ENCODE measurements at places on chromosomes 3 and 15. TPM values are rescaled to one million over a fixed set of nuclear protein-coding genes. Genes with fewer than 3 reads are reported as not detected.

CD80 gene
- total RNA-seq: 0.22 TPM

CCDC9B gene
- 5.3 TPM for total RNA-seq

GRCh38 chr15:76169911-76170800, 110.4 kb downstream of the TMEM266 start:
- no peak for DNase-seq
- no peaks in the 10 kb centered on the region for H3K36me3 ChIP-seq
- H3K27me3 ChIP-seq: peaks cover 2% of the 10 kb centered on the region
- peaks cover 21% of the 10 kb centered on the region for H3K4me1 ChIP-seq

DNA sequence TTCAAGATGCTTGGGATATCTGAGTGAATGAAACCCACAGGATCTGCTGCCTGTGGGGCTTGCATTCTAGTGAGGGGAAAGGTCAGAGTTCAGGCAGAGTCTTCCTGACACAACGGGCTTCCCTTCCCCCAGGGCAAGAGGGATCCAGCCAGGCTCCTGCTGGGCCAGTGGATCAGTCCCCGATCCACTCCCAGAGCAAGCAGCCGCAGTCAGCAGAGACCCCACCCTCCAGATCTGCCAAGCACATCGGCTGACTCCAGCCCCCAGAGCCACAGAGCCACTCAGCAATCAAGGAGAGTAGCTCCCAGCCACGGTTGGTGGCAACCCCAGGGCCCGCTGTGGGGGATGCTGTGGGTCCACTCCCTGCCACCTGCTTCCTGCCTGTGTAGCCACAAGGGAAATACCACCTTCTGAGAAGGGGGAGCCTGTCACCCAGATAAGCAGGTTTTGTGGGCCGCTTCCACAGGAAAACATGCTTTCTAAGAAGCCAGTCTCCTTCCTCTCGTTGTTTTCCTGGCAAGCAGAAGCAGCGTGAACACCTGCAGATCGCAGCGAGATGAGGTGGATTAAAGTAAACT, 44.9 kb downstream of the CPN2 start:
- H3K27ac ChIP-seq: no peak overlapping the region
- no peak overlapping the region for H3K4me3 ChIP-seq
- peaks cover 39% of the 10 kb centered on the region for H3K27me3 ChIP-seq
- DNase-seq: no peak
- peaks cover 23% of the 10 kb centered on the region for H3K4me1 ChIP-seq
- no peaks in the 10 kb centered on the region for H3K36me3 ChIP-seq

- no peaks in the 10 kb centered on the region for H3K36me3 ChIP-seq
- DNase-seq: no peak
- H3K27me3 ChIP-seq: no peaks in the 10 kb centered on the region
- no peak overlapping the region for H3K4me3 ChIP-seq
Observed at GRCh38 chr3:34284959-34285826, 486.8 kb downstream of the PDCD6IP start.

- DNase-seq: peak; percentile 83
- H3K36me3 ChIP-seq: no peaks in the 10 kb centered on the region
- H3K27me3 ChIP-seq: no peaks in the 10 kb centered on the region
- H3K4me3 ChIP-seq: no peak overlapping the region
- no peak overlapping the region for H3K27ac ChIP-seq
- H3K4me1 ChIP-seq: peaks cover 5% of the 10 kb centered on the region
Observed at GRCh38 chr3:161560008-161560637, 63.5 kb downstream of the OTOL1 start.

- H3K27me3 ChIP-seq: peaks cover 2% of the 10 kb centered on the region
- H3K36me3 ChIP-seq: no peaks in the 10 kb centered on the region
- H3K27ac ChIP-seq: no peak overlapping the region
- no peaks in the 10 kb centered on the region for H3K4me1 ChIP-seq
- H3K4me3 ChIP-seq: no peak overlapping the region
Observed at GRCh38 chr3:11230832-11231231, 41.4 kb upstream of the ATG7 start.

DNA sequence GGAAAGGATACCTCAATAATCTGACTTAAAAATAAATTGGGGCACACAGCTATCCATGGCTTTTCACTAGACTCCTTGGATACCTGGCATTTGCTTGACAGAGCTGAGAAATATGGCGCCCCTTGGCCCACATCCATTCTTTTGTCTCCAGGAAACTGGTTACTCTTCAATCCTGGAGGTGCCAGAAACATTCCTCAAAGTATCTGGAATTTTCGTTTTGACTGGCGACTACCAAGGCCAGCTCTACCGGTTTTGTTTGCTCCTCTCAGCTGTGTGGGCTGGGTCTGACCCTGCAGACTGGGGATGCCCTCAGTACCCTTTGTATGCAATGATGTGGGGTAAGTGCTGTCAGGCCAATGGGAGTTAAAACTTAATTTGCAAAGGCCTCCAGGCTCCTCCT, 27.0 kb downstream of the KATNBL1 start:
- H3K4me3 ChIP-seq: no peak overlapping the region
- DNase-seq: peak; percentile 15
- peaks cover 8% of the 10 kb centered on the region for H3K36me3 ChIP-seq

- H3K4me3 ChIP-seq: no peak overlapping the region
- H3K27me3 ChIP-seq: no peaks in the 10 kb centered on the region
- no peak overlapping the region for H3K27ac ChIP-seq
- H3K36me3 ChIP-seq: no peaks in the 10 kb centered on the region
- DNase-seq: no peak
Observed at GRCh38 chr3:3577823-3578222, 221.4 kb upstream of the LRRN1 start.

DNA sequence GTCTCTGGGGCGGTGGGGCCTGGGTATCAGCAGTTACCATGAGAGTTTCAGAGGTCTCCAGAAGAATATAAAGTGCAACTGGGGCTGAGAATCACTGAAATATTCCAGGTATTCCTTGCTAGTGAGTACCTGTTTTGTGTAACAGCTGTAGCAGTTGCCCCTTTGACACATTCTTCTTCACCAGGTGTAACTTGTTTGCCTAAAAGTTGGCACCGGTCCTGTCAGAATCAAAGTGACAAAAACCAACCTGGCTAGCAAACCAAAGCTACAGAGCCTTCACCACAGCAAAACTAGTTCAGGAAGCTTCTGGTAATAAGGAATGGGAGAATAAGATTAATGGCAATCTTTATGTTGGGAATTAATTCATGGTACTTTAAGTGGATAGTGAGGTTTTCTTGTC, 296.0 kb downstream of the NAALADL2 start:
- DNase-seq: no peak
- no peaks in the 10 kb centered on the region for H3K27me3 ChIP-seq
- H3K4me1 ChIP-seq: no peaks in the 10 kb centered on the region
- no peak overlapping the region for H3K4me3 ChIP-seq
- H3K27ac ChIP-seq: no peak overlapping the region

- peaks cover 26% of the 10 kb centered on the region for H3K4me1 ChIP-seq
- H3K27me3 ChIP-seq: no peaks in the 10 kb centered on the region
- H3K4me3 ChIP-seq: no peak overlapping the region
- peaks cover 26% of the 10 kb centered on the region for H3K36me3 ChIP-seq
- peak overlapping the region; percentile 15 for H3K27ac ChIP-seq
Observed at GRCh38 chr15:78044407-78045155, 32.9 kb downstream of the TBC1D2B start.

DNA sequence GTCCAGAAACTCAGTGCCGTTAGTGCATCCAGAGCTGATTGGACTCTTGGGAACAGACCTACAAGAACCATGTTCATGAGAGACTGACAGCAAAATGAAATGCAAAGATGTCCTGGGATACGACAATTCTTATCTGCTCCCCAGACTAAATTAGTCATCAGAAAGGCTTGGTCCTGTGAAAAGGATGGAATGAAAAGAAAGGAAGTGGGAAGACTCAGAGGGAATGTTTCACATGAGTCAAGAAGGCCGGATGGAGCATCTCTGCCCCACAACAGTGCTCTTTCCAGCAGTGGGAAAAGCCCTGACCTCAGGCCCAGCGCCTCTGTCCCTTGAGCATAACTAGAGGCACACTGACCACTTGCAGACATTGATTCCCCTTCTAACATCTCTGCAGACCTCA, 39.3 kb upstream of the UACA start:
- no peaks in the 10 kb centered on the region for H3K36me3 ChIP-seq
- DNase-seq: no peak
- H3K27me3 ChIP-seq: no peaks in the 10 kb centered on the region
- H3K4me3 ChIP-seq: no peak overlapping the region
- no peak overlapping the region for H3K27ac ChIP-seq
- peaks cover 14% of the 10 kb centered on the region for H3K4me1 ChIP-seq

DNA sequence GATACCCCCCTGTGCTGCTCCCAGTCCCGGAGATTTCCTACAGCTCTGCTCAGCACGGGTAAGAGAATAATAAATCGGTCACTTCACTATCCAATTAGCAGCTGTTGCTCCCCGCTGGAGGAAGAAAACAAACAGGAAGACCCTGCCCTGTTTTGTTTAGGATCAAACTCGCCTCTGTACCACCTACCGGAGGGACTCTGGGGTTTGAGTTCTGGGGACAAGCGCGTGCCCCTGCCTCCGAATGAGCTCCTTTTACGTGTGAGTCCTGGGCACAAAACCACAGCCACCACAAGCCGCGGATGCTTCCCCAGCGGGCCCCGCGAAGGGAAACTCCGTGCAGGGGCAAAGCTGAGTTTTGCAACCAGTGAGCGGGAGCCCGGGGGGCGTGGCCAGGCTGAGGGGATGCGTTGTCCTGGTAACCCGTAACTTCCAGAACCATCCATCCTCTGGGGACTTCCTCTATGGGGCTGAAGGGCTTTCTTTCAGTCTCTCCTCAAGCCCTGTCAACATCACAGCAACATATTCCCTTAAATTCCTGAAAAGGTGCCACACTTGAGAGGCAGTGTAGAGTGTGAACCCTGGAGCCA, 315.7 kb upstream of the PROK2 start:
- no peaks in the 10 kb centered on the region for H3K36me3 ChIP-seq
- H3K27ac ChIP-seq: peak overlapping the region; percentile 69
- peaks cover 25% of the 10 kb centered on the region for H3K4me1 ChIP-seq
- H3K27me3 ChIP-seq: peaks cover 18% of the 10 kb centered on the region

DNA sequence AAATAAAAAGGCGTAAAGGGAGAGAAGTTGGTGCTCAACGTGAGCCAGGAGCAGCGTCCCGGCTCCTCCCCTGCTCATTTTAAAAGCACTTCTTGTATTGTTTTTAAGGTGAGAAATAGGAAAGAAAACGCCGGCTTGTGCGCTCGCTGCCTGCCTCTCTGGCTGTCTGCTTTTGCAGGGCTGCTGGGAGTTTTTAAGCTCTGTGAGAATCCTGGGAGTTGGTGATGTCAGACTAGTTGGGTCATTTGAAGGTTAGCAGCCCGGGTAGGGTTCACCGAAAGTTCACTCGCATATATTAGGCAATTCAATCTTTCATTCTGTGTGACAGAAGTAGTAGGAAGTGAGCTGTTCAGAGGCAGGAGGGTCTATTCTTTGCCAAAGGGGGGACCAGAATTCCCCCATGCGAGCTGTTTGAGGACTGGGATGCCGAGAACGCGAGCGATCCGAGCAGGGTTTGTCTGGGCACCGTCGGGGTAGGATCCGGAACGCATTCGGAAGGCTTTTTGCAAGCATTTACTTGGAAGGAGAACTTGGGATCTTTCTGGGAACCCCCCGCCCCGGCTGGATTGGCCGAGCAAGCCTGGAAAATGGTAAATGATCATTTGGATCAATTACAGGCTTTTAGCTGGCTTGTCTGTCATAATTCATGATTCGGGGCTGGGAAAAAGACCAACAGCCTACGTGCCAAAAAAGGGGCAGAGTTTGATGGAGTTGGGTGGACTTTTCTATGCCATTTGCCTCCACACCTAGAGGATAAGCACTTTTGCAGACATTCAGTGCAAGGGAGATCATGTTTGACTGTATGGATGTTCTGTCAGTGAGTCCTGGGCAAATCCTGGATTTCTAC, at the start of gene RARB:
Gene RARB (plus strand): TSS at position 322 of the 847 bp plus-strand sequence. CDS start 469 bp downstream, at position 791.
- peaks cover 4% of the 10 kb centered on the region for H3K27me3 ChIP-seq
- peak; percentile 98 for DNase-seq
- peaks cover 12% of the 10 kb centered on the region for H3K4me1 ChIP-seq
- H3K4me3 ChIP-seq: peak within 1 kb of the TSS; percentile 69

DNA sequence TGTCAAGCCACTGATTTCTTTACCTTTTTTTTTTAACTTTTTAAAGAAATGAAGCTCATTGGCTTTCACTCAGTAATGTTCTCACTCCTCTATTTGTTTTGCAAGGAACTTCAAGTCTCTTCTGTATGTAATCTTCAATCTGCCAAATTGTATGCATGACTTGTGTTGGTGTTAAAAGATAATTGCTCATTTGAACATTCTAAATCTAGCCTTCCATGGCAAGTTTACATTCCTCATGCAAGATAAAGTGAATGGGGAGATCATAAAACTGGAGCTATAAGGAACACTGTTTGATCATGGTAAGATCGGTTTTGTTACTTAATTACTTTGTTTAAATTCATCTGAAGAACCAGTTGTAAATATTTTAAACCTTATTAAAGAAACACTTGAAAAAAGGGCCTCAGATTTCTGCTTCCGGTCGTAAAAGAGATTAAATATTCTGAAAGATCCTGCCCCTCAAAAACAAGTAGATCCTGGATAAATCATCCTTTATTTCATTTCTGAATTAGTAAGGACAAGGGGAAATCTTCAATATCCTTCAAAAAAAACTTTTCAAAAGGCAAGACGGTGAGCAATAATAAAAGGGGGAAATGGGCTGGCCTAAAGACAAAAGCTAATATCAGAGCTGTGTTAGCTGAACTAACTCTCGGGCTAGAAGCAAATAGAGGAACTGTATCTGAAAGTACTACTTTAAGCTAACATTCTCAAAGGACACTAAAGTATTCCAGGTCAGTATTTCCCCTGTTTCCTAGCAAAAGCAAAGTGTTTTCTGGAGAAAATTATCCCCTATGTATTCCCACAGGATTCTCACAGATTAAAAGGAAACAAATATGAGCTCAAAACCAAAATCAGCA, 107.0 kb upstream of the ATP11B start:
- peaks cover 6% of the 10 kb centered on the region for H3K4me1 ChIP-seq
- H3K4me3 ChIP-seq: no peak overlapping the region
- H3K27ac ChIP-seq: no peak overlapping the region
- no peaks in the 10 kb centered on the region for H3K36me3 ChIP-seq
- DNase-seq: no peak

DNA sequence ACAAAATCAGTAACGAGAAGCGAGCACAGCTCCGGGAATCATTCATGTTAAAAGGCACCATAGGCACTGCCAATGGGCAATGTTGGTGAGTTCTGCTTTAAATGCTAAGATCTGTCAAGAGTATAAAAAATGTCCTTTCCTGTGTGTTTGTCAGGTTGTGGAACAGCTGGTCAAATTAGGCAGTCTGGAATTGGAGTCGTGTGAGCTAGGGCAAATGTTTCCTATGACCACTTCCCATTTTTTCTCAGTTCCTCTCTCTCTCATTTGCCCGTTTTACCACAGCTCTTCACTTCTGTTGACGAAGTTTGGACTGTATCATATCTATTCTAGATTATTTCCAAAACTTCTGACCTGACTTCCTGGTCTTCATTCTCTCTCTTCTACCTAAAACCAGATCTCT, 60.8 kb upstream of the GOLIM4 start:
- H3K27me3 ChIP-seq: peaks cover 5% of the 10 kb centered on the region
- peaks cover 2% of the 10 kb centered on the region for H3K4me1 ChIP-seq
- no peaks in the 10 kb centered on the region for H3K36me3 ChIP-seq
